ENCODE measurements at places on chromosomes 2 and 18.
A peak's percentile ranks its signal among the peaks of the same experiment; 100 is the strongest.

DNA sequence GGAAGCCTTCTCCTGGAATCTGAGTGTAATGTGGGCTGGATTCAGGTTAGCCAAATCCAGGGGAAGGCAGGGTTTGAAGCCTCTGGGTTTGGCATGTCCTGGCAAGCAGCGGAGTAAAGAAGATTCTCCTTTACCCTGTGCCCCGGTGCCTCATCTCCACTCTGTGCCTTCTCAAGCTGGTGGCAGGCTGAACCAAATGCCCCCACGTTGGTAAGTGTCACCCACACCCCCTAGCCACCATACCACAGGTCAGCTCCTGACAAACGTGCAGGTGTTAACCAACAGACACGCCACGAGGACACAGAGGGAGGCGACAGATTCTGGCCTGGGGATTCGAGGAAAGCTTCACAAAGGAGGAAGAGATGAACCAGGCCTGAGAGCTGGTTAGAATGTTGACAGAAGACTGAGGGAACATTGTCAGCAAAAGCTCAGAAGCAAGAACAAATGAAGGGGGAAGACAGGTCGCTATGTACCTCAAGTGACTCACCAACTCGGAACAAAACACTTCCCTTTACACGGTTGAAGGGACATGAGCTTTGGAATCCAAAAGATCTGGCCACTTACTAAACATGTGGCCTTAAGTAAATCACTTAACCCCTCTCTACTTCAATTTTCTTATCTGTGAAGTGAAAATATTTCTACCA is 85.2 kb upstream of the LCLAT1 start:
- DNase-seq: peak; percentile 44

DNA sequence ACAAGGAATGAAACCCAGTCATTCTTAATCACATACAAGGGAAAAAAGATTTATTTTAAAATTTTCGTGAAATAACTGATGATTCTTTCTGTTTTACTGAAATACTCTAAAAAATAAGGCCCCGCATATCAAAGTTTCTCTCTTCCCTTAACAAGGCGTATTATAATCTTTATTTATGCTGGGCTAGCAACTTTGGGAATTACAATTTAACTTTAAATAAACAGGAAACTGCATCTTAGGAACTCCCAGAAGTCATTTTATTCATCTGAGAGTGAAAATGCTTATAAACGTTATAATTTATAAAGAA is 166.7 kb downstream of the TCF4 start:
- DNase-seq: no peak

DNA sequence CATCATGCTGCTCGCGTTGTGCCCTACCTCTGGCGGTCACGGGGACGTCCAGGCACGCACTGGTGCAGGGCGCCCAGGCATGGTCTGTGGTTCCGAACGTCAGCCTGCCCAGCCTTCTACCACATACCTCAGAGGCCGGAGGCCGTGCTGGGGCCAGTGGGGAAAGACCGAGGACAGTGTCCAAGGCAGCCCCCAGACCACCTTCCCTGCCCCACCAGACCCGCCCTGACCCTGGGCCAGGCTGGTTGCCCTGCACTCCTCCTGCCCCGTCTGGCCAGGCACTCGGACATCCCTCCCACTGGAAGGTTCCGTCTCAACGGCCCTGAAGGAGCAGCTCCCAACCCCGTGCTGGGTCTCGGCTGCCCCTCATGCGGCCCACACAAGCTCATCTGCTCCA is 32.8 kb downstream of the SLC66A2 start:
- DNase-seq: no peak

DNA sequence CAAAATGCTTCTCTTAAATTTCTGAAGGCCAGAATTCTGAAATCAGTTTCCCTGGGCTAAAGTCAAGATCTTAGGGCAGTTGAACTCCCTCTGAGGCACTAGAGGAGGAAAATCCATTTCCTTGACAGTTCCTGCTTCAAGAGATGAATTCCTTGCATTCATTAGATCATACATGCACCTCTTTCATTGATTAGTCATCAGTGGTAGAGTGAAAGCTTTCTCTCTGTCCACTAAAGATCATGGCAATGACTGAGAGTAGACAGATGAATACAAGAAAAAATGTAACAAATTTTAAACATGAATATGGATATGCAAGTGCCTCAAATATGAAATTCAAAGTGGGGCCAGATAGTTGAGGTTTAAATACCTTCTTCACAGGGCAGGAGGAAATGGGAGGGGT is 693.4 kb upstream of the TMEFF2 start:
- DNase-seq: no peak

GRCh38 chr2:88735853-88736252 is 44.4 kb downstream of the RPIA start:
- DNase-seq: no peak

- peak; percentile 44 for DNase-seq
Observed at GRCh38 chr2:28567061-28567471, 71.2 kb downstream of the PLB1 start.

GRCh38 chr2:15594291-15595256 is 2.9 kb downstream of the DDX1 start:
- peak; percentile 3 for DNase-seq

DNA sequence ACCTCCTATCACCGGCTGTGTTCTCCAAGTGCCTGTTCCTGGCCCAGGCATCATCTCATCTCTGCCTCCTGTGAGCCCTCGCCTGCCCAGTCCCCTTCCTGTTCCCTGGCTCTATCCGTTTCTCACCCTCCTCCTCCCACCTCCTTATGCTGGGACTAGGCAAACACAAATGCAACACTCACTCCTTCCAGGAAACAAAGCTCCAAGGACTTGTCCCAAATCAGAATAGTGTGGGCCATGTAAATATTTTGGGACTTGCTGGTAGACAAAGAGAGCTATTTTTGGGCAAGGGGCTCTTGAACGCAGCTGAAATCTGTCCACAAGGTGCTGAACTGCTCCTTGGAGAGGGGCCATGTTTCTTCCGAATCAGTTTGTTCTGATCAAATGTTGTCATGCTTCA is 25.3 kb downstream of the MBP start:
- DNase-seq: no peak

DNA sequence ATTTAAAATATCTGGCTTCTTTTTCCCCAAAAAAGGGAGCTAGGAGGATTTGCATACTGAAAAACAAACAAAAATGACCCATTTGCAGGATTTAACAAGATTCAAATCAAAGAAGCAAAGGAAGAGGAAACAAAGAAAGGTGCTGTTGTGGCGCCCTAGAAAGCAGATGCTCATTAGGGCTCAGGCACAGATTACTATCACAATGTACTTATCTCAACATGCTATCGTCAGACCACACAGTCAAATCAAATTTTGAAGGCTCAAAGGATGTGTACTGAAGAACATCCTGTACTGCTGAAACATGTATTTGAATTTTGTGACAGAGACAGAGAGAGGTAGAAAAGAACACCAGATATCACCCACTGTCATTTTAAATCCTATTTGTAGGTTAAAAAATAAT is 10.9 kb downstream of the RBMS1 start:
- DNase-seq: no peak

DNA sequence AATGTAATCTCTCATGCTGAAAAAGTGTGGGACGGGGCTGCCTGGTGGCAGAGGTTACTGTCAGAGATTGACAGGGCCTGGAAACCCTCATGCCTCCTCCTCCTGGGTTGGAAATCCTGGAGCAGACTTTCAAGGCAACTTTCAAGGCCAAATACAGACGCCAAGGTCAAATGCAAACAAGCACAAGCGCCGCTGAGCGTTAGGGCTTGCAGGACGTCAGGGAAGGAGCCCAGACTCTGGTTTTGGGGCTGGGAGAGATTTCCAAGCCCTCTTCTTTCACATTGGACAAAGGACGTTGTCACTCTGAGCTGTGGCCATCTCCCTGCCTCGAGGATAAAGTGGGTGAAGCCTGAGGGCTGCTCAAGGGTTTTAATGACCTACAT is 120.1 kb downstream of the TWIST2 start:
- no peak for DNase-seq

DNA sequence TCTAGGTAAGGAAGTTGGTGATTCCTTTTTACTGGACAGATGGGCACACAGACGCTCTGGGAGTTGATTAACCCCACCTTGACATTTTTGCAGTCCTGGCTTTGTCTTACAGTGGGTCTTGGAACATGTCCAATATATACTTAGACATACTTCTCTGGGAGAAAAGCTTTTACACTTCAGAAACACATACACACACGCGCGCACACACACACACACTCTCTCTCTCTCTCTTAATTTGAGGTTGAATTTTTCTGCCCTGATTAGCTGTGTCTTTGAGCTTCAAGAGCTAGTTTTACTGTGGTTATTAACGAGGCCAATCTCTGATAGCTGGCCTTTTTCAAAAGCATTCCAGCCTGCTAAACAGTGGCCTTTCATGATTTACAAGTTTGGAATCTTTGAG is 215.0 kb downstream of the MYCN start:
- peak; percentile 47 for DNase-seq

DNA sequence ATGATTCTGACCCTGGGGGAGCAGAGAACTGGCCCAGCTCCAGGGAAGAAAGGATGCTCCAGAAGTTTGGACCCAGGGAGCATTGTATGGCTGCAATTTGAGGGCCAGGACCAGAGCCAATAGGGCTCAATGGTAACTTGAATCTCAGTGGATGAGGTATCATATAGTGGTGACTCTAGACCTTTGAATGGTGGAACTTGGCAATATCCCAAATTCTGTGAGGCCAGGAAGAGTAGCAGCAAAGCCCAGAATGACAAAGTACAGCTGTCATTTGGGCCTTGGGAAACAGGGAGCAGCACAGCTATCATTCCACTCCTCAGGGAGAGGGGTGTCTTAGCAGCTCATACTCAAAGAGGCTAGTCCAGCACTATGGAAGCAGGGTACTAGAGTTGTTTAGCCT is 332.9 kb upstream of the RBMS1 start:
- no peak for DNase-seq

DNA sequence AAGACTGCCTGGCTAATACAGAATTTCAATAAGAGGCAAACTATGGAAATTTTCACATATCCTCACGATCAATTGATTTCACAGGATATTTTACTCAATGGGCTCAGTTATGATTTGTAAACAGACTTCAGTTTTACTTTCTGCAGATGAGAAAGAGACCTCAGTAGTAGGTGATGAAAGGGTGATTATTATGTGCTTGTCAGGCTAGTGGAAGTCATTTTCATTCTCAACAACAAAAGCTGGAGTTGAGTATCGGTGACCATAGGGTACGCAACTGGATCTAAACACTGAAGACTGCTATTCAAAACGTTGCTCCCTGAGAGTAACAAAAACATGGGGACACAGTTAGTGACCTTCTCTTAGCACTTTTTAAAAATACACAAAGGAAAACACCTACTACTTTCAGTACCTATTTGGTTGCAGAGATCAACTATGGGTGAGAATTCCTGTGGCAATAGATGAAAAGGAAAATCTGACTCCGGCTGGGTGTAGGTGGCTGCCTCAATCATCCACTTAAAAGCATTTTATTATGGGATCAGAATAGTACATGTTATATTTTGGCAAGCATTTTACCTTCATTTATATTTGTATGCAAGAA is 126.2 kb upstream of the VRK2 start:
- DNase-seq: no peak

GRCh38 chr2:175203621-175204496 is 22.3 kb upstream of the ATP5MC3 start:
- no peak for DNase-seq

All from DMS79 (cell line).